ENCODE measurements at places on chromosomes 13 and 19.

DNA sequence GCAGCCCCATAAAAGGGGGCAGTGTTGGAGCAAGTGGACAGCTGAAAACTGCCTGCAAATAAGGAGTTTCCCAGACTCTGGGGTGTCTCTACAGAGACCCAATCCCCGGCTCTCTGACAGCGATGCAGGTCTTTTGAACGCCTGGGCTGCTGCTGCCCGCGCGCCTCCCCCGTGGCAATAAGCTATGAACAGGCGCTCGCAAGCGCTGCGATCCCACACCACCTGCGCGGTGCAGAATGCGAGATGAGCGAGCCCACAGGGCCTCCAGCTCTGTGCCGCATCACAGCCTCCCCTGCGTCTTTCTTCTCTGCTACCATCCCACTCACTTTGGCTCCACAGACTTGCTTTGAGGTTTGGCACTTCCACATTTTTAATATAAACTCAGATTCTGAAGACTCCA lies 62.3 kb downstream of the KCTD15 start:
- no peak overlapping the region for H3K4me3 ChIP-seq
- no peak overlapping the region for H3K27ac ChIP-seq
- no peak for DNase-seq
- no peaks in the 10 kb centered on the region for H3K36me3 ChIP-seq

DNA sequence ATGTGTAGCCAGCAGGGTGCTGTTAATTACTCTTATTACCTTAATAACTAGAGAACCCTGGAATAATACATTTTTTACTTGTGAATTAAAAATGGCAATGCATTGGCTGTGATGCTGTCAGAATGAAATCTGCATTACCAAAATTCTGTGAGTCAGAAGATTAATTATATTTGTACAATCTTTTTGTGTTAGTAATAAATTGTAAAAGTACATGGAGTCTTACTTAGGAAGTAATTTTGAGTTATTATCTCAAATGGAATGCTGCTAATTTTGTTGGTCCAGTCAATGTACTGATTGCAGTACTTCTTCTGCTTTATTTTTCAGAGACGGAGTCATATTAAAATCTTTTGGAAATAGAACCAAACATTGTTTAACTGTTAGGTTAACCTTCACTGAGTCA lies 152.0 kb upstream of the SLC10A2 start:
- H3K27ac ChIP-seq, result no peak overlapping the region
- H3K27me3 ChIP-seq, result no peaks in the 10 kb centered on the region
- no peak overlapping the region for H3K4me3 ChIP-seq
- DNase-seq, result no peak
- no peaks in the 10 kb centered on the region for H3K36me3 ChIP-seq

GRCh38 chr19:33100894-33101644 lies 20.1 kb downstream of the GPATCH1 start:
- H3K27me3 ChIP-seq, result no peaks in the 10 kb centered on the region
- no peak overlapping the region for H3K27ac ChIP-seq
- peaks cover 45% of the 10 kb centered on the region for H3K36me3 ChIP-seq
- no peaks in the 10 kb centered on the region for H3K4me1 ChIP-seq
- H3K4me3 ChIP-seq, result no peak overlapping the region

GRCh38 chr19:45668342-45668871 lies 386 bp downstream of the GIPR start:
- peaks cover 62% of the 10 kb centered on the region for H3K27me3 ChIP-seq
- H3K4me1 ChIP-seq, result peaks cover 53% of the 10 kb centered on the region
- peaks cover 2% of the 10 kb centered on the region for H3K36me3 ChIP-seq
- H3K4me3 ChIP-seq, result peak overlapping the region; percentile 73
- H3K27ac ChIP-seq, result peak overlapping the region; percentile 60

- no peaks in the 10 kb centered on the region for H3K36me3 ChIP-seq
- H3K4me3 ChIP-seq, result no peak overlapping the region
- H3K27ac ChIP-seq, result no peak overlapping the region
- peaks cover 10% of the 10 kb centered on the region for H3K27me3 ChIP-seq
Measured at GRCh38 chr13:29931696-29932095, 81.3 kb upstream of the UBL3 start.

GRCh38 chr19:16198370-16198651 lies 600 bp downstream of the AP1M1 start:
- peak overlapping the region; percentile 45 for H3K27ac ChIP-seq
- H3K4me1 ChIP-seq, result peaks cover 45% of the 10 kb centered on the region
- H3K4me3 ChIP-seq, result peak overlapping the region; percentile 94
- peaks cover 32% of the 10 kb centered on the region for H3K36me3 ChIP-seq

DNA sequence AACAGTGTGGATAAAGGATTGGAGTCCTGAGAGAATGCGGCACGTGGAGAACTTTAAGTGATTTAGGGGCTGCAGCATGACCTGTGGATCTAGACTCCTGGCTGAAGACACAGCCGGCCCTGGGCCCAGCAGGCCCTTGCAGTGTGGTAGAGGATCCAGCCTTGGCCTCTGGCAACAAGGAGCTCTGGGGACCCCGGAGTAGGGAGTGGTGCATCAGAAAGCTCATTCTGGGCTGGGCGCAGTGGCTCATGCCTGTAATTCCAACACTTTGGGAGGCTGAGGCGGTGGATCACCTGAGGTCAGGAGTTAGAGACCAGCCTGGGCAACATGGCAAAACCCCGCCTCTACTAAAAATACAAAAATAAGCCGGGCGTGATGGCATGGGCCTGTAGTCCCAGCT lies 76.0 kb downstream of the CHST8 start:
- no peaks in the 10 kb centered on the region for H3K4me1 ChIP-seq
- H3K36me3 ChIP-seq, result no peaks in the 10 kb centered on the region
- H3K27me3 ChIP-seq, result no peaks in the 10 kb centered on the region
- no peak overlapping the region for H3K27ac ChIP-seq
- H3K4me3 ChIP-seq, result no peak overlapping the region
- DNase-seq, result no peak

- no peak for DNase-seq
- no peaks in the 10 kb centered on the region for H3K27me3 ChIP-seq
- no peaks in the 10 kb centered on the region for H3K4me1 ChIP-seq
- no peaks in the 10 kb centered on the region for H3K36me3 ChIP-seq
- H3K4me3 ChIP-seq, result no peak overlapping the region
Measured at GRCh38 chr13:33262594-33262993, 23.0 kb downstream of the STARD13 start.

DNA sequence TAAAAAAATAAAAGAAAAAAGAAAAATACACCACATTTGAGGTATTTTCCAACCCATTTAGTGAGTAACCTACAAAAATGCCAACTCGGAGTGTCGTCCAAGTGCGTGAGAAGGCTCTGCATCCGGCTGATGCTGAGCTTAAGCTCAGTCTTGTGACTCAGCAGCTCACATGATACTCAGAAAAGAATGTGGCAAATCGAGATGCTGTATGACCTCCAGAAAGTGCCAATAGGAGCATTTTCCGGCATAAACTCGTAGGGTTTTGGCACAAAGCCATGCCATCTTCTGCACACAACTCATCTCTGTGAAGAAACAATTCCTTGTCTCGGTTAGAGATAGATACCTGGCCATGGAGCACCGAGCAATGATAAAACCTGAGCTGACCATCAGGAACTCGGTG lies 58.5 kb downstream of the TRPM4 start:
- no peak overlapping the region for H3K4me3 ChIP-seq
- peaks cover 3% of the 10 kb centered on the region for H3K4me1 ChIP-seq
- no peak for DNase-seq
- no peak overlapping the region for H3K27ac ChIP-seq
- H3K36me3 ChIP-seq, result no peaks in the 10 kb centered on the region

DNA sequence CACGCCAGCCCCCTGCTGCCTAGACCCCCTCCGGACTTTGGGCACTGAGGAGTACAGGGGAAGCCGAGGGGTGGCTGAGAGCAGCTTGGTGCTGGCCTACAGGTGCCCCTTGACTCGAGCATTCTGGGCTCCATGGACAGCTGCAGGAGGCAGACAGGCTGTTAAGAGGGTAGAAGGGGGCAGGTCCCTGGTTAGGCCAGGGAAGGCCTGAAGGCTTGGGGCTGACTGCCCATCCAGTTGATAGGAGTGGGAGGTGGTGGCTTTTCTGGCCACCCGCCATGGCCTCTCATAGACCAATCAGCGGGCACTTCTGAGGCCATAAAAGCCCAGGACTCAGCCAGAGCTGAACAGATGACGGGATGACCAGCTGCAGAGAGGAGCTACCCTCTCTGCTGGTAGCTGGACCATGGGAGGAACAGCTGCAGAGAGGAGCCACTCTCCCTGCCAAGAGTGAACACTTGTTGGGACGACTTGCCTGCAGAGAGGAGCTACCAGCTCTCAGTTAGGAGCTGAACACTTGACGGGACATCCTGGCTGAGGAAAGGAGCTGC lies 10.7 kb upstream of the SUPT20H start:
- peaks cover 24% of the 10 kb centered on the region for H3K27me3 ChIP-seq
- DNase-seq, result no peak
- no peak overlapping the region for H3K4me3 ChIP-seq
- no peaks in the 10 kb centered on the region for H3K4me1 ChIP-seq
- no peak overlapping the region for H3K27ac ChIP-seq

- peaks cover 3% of the 10 kb centered on the region for H3K27me3 ChIP-seq
- no peak overlapping the region for H3K4me3 ChIP-seq
- H3K27ac ChIP-seq, result no peak overlapping the region
Measured at GRCh38 chr19:8973501-8974091, 36.6 kb downstream of the MUC16 start.

DNA sequence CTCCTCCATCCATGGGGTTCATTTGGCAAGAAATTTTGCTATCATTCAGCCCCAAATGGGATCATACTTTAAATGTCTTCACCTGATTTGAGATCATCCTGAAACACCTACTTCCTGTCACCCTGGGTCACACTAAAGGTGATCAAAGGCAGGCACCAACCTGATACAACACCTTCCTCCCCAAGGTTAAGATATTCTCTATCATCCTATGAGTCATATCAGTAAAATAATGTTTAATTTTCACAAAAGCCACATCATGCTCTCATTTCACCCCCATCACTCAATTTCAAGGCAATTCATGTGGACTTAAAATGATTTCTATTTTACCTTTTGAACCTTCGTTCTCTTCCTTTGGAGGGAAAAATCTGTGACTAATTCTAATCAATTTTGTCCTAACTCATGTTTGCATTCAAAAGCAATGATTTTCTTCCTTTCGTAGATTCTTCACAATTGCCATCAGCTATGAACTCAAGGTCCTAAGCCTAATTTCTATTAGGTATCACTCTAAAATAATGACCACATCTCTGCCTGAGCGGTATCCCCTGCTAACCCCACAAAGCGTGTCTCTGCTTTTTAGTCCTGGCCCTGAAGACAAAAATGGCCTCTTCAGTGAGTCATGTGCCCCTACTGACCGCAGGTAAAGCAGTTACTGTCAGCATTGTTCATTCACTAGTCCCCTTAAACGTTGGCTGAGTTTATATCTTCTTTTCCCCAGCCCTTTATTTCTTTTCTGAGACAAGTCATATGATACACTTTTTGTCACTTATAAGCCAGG lies 139.0 kb downstream of the SPRY2 start:
- no peak for DNase-seq
- no peaks in the 10 kb centered on the region for H3K36me3 ChIP-seq
- H3K27me3 ChIP-seq, result no peaks in the 10 kb centered on the region
- H3K4me3 ChIP-seq, result no peak overlapping the region
- H3K4me1 ChIP-seq, result no peaks in the 10 kb centered on the region

DNA sequence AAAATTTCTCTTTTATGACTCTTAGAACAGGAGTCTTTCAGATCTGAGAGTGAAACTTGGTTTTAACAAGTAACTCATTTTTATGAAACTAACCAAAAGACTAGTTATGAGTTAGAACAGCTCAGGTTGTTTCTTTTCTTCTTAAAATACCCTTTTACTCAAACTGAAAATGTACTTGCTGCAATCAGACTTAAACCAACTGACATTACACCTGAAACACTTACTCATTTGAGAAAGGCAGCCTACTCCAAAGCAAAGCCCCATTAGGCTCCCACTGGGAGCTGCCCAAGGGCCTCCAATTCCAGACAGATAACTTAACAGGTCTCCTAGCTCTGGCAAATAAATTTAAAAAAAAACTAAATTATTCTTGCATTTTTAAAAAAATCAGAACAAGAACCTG lies 3.6 kb downstream of the FOXO1 start:
- H3K27me3 ChIP-seq, result no peaks in the 10 kb centered on the region
- peak overlapping the region; percentile 98 for H3K27ac ChIP-seq
- H3K4me1 ChIP-seq, result peaks cover 48% of the 10 kb centered on the region
- no peak for DNase-seq

GRCh38 chr19:6378041-6378440 lies 2.3 kb upstream of the PSPN start:
- no peak overlapping the region for H3K27ac ChIP-seq
- no peak overlapping the region for H3K4me3 ChIP-seq
- peaks cover 28% of the 10 kb centered on the region for H3K36me3 ChIP-seq

DNA sequence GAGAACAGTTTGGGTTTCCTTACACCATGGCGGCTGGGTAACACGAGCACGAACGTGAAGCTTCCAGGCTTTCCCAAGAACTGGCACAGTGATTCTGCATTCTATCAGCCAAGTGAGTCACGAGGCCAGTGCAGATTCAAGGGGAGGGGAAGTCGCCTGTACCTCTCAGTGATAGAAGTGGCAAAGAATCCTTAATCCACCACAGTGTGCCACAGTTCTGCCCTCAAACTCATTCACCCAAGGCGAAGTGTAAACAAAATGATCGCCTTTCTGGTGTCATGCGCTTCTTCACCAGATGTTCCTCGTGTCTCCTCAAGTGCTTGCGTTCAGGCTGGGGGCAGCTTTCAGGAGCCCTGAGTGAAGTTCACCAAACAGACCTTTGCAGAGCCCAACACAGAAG lies 24.9 kb upstream of the AMER2 start:
- H3K27ac ChIP-seq, result no peak overlapping the region
- H3K4me3 ChIP-seq, result no peak overlapping the region
- no peaks in the 10 kb centered on the region for H3K36me3 ChIP-seq
- no peak for DNase-seq
- H3K4me1 ChIP-seq, result no peaks in the 10 kb centered on the region
- peaks cover 41% of the 10 kb centered on the region for H3K27me3 ChIP-seq

- no peaks in the 10 kb centered on the region for H3K36me3 ChIP-seq
- no peak overlapping the region for H3K27ac ChIP-seq
- no peak overlapping the region for H3K4me3 ChIP-seq
- H3K4me1 ChIP-seq, result no peaks in the 10 kb centered on the region
- no peaks in the 10 kb centered on the region for H3K27me3 ChIP-seq
Measured at GRCh38 chr13:78085434-78086225, 167.0 kb upstream of the EDNRB start.

GRCh38 chr19:50720921-50721381 lies 1.3 kb upstream of the SHANK1 start:
- DNase-seq, result no peak
- peaks cover 96% of the 10 kb centered on the region for H3K27me3 ChIP-seq
- no peaks in the 10 kb centered on the region for H3K36me3 ChIP-seq

DNA sequence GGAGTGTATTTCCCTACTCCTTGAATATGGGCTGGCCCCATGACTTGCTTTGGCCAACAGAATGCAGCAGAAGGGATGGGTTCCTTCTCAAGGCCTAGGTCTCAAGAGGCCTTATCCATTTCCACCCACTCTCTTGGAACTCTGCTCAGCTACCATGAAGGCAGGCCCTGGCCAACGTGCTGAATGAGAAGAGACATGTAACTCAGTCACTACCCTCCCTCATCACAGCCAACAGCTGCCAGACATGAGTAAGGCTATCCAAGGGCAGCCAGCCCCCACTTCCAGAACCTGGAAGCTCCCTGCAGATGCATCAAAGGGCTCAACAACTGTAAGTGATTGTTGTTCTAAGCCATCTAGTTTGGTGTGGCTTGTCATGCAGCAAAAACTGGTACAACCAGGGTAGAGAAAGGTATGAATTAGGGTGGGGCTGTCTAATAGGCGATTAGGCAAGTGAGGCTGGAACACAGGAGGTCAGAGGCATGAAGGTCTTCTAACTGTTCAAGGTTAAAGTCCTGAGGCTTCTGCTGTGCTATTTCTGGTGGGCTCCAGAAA lies 1.4 kb upstream of the RASL11A start:
- no peak overlapping the region for H3K4me3 ChIP-seq
- peaks cover 32% of the 10 kb centered on the region for H3K27me3 ChIP-seq
- no peaks in the 10 kb centered on the region for H3K36me3 ChIP-seq
- peaks cover 11% of the 10 kb centered on the region for H3K4me1 ChIP-seq
